AML-193 (cell line): ENCODE measurements at places on chromosomes 5 and 9.
A peak's percentile ranks its signal among the peaks of the same experiment; 100 is the strongest.

DNA sequence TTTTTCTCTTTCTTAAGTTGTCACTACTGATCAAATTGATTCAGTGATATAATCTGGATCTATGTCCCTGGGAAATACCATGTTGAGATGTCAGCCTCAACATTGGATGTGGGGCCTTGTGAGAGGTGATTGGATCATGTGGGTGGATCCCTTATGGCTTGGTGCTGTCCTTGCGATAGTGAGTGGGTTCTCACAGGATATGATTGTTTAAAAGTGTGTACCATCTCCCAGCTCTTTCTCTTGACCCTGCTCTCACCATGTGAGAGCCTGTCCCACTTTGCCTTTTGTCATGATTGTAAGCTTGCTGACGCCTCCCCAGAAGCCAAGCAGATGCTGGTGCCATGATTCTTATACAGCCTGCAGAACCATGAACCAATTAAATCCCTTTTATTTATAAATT, 68.6 kb downstream of the ST8SIA4 start:
- no peak for DNase-seq

DNA sequence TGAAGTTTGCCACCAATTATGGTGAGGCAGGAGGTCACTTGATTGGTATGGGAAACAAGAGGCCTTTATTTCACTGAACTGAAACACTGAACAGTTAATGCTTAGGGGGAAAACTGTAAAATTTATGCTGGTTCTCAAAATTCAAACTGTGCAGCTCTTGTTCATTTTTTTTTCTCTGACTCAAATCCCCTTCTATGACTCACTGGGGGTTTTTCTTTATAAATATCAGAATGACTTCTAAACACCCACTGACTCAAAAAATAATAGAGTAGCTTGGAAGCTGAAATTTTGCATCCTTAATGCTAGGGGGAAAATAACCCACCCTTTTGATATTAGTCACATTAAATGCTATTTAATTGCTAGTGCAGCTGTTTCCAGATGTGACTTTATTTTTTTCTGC, 24.1 kb upstream of the OTP start:
- DNase-seq = no peak

- DNase-seq = no peak
Observed at GRCh38 chr5:56211298-56211865, 21.7 kb downstream of the ANKRD55 start.

- DNase-seq = no peak
Observed at GRCh38 chr9:37679649-37680402, 29.1 kb downstream of the FRMPD1 start.

GRCh38 chr5:91946870-91947269, 563.8 kb upstream of the ARRDC3 start:
- no peak for DNase-seq

GRCh38 chr5:83927140-83927733, 206.6 kb upstream of the HAPLN1 start:
- DNase-seq = peak; percentile 23

- no peak for DNase-seq
Observed at GRCh38 chr9:133932181-133932580, 59.9 kb downstream of the VAV2 start.

- DNase-seq = no peak
Observed at GRCh38 chr5:89337-90286, 2.4 kb upstream of the PLEKHG4B start.

- no peak for DNase-seq
Observed at GRCh38 chr5:111254613-111255012, 30.4 kb downstream of the CAMK4 start.

- DNase-seq = no peak
Observed at GRCh38 chr5:74026310-74026709, 400.3 kb downstream of the ARHGEF28 start.

DNA sequence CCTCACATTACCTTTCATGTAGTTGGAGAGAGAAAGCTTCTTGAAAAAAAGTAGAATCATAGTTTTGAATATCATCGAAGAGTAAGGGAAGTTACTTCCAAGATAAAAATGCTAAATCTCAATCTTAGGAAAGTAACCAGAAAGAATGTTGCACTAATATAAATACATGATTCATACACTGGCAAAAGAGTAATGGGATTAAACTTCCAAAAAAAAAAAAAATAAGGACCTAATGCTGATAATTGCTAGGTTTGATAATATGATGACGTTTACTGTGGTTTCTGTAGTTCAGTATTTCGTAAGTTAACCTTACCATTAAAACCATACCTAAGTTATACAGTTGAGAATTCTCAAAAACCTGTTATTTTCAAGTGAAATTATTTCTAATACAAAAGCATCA, 573.8 kb upstream of the CDH9 start:
- no peak for DNase-seq

DNA sequence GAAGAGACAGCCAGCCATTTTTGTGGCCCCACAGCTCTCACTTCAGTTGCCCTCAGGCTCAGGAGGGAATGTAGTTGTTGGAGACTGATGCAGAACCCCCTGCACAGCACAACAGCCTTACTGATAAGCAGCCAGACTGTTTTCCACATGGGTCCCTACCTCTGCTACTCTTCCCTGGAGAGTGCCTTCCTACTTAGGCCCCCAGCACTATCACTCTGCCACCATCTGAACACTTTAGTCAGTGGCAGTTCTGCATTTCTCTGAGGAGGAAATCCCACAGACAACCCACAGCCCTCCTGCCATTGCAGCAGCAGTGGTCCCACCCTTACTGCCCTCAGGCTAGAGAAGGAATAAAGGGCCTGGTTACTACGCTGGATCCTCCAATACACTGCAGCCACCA, 61.8 kb upstream of the PTPRD start:
- DNase-seq = no peak

DNA sequence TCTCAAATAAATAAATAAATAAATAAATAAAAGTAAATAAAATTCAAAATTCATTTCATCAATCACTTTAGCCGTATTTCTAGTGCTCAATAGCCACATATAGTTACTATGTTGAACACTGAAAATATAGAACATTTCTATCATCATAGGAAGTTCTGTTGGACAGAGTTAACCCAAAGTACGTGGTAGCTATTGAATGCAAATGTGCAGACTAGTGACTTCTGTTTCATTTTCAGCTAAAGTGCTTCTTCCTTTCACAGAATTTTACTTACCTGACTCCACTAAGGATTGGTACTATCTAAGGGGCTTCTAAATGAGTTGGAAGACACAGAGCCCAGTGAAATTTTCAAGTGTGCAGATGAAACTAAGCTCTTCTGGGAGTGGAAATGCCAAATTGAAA, 1208.3 kb downstream of the MAT2B start:
- no peak for DNase-seq

DNA sequence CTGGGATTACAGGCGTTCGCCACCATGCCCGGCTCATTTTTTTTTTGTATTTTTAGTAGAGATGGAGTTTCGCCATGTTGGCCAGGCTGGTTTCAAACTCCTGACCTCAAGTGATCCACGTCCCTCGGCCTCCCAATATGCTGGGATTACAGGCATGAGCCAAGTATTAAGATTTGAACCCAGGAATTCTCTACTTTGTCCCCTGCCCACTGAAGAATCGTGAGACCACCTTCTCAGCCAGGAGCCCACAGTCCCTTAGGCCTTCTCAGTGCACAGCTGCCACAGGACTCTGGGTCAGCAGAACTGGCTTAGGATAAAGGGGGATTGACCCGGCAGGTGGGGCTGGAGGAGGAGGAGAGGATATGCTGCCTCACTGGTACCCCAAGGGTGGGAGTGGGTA, 13.4 kb downstream of the OLFML2A start:
- no peak for DNase-seq

- DNase-seq = no peak
Observed at GRCh38 chr5:88833371-88834130, 49.4 kb downstream of the MEF2C start.
